ENCODE measurements at places on chromosomes 16 and 17.

GRCh38 chr17:31254654-31255053 lies 42.4 kb downstream of the OMG start:
- no peak for DNase-seq

GRCh38 chr16:4435337-4436067 lies 9.8 kb downstream of the DNAJA3 start:
- no peak for DNase-seq

DNA sequence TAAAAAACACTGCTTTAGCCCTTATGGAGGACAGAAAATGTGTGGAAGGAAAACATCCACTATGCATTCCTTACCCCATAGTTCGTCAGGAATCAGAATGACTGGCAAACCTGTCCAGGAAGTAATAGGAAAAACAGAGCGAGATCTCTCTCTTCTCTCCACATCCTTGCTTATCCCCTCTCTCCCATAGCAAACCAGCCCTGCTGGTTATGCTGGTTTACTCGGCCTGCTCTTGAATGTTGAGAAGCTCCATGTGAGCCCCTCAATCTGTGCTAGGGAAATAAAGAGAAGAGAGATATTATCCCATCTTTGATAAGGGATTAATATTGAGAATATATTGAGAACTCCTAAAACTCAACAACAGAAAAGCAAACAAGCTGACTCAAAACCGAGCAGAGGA lies 402.8 kb upstream of the RBFOX1 start:
- no peak for DNase-seq

DNA sequence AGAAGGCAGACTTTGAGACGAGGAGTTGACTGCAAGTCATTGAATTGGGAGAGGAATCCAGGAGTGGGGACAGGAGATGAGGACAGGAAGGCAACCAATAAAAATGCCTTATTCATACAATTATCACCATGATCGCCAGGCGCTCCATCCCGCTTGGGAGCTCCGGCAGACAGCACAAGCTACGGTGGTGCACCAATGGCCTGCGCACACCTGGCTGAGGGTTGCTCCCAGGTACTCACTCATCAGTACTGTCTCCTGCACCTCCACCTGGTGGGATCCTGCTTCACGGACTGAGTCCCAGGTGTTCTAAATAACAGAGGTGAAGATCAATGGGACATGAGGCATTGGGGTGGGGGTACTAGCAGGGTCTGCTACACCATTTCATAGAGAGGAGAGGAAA lies 160.0 kb upstream of the TNRC6C start:
- no peak for DNase-seq

GRCh38 chr17:59763861-59764260 lies 56.4 kb downstream of the VMP1 start:
- DNase-seq, result no peak

GRCh38 chr16:78005881-78006280 lies 16.5 kb upstream of the CLEC3A start:
- DNase-seq, result no peak

DNA sequence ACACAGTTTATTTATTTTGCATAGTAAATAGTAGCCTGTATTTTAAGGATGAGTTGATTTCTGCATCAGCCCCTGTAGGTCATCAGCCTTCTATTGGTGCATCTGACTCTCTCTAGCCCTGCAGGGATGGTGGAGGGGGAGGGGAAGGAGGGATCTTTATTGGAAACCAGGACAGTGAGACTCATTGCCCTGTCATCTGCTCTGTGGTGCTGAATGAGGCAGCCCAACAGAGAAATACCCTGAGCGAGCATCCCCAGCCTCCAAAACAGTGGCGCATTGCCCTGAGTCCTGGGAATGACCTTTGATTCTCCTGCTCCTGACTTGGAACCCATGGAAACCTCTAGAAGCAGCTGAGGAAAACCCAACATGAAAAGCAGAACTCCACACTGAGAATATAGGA lies 45.5 kb upstream of the STH start:
- no peak for DNase-seq

DNA sequence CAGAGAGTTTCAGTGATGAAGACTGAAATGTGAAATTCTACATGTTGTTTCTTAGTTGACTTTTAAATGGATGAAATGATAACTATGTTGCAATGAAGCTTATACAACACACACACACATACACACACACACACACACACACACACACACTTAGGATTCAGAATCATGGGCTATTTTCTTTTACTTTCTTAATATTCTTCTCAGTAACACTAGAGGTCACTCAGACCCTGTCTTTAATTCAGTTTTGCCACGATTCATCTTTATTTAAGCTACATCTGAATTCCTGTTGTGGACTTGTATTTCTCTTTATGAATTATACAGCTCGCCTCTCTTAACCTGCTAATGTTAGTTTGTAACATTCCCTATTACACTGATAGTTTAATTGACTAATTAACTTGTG lies 109.6 kb upstream of the GOT2 start:
- no peak for DNase-seq

DNA sequence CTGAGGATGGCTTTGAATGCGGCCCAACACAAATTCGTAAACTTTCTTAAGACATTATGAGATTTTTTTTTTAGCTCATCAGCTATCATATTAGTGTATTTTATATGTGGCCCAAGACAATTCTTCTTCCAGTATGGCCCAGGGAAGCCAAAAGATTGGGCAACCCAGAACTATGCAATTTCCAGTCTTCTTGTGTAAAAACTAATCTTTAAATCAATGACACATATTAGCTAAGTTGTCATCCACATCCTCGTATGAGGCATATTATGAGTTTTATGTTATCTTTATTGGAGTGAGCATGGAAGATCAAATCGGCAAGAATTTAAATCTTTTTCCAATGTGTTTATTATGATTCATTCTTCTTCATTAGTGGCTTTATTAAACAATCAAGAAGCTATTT lies 198.6 kb upstream of the HSBP1 start:
- no peak for DNase-seq

GRCh38 chr16:66188917-66189725 lies 177.4 kb upstream of the CDH5 start:
- DNase-seq, result no peak

- no peak for DNase-seq
Measured at GRCh38 chr17:42882166-42882565, 18.4 kb upstream of the G6PC1 start.

Measured in stimulated activated CD8-positive, alpha-beta memory T cell treated with anti-CD3 and anti-CD28 coated beads, Interleukin-4, amount 100 ng/mL, for 1 hour (primary cell).